Spleen (tissue), 13 donors: ENCODE measurements at places on chromosomes 4 and X. TPM values are rescaled to one million over a fixed set of nuclear protein-coding genes. Genes with fewer than 3 reads are reported as not detected.

The ADAM29 gene
- not detected for total RNA-seq

The NEIL3 gene
- 2.9 TPM for total RNA-seq

The GLRB gene
- total RNA-seq, result not detected

The FAM114A1 gene
- total RNA-seq, result 40.3 TPM

The NKX3-2 gene
- total RNA-seq, result 3.1 TPM
